ENCODE measurements at places on chromosomes 1 and 21. TPM values are rescaled to one million over a fixed set of nuclear protein-coding genes. Genes with fewer than 3 reads are reported as not detected.

Gene IGSF9
- polyA plus RNA-seq, result 0.15 TPM

- DNase-seq, result peak; percentile 37
These were observed 56.7 kb downstream of the CAMK2N1 start for GRCh38 chr1:20429296-20429695.

Gene FLG
- under 0.01 TPM for polyA plus RNA-seq

DNA sequence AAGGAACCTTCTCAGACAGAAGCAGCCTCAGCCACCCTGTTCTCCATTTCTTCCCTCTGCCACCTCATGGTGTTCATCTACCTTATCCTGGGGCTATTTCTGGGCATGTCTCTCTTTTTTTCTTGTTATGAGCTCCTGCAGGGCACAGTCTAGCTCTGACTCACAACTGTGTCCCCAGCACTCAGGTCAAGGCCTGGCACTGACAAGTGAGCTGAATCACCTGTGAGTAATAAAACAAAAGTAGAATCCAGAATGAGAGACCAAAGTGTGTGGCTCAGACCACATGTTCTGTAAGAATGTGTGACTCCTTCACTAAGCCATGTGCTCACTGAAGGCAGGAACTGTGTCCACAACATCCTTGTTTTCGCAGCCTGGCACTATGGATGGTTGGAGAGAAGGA lies 23.2 kb downstream of the C1orf94 start:
- no peak for DNase-seq

DNA sequence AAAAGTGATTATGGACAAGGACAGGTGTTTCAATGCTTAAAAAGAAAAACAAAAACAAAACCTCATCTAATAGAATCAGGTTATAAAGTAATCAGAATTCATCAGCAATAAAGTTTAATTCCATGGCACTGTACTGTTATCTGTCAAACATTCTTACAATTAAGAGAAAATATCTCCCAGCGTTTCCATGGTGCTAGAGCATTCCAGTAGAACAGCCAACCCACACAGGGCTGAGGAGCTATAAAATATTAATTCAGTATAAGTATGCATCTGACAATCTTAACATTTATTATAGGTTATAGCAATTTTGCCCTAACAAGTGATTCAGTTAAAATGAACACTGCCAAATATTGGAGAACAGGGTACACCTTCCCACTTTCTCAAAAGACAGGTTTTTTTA lies 128.7 kb upstream of the DEPDC1 start:
- DNase-seq, result no peak

DNA sequence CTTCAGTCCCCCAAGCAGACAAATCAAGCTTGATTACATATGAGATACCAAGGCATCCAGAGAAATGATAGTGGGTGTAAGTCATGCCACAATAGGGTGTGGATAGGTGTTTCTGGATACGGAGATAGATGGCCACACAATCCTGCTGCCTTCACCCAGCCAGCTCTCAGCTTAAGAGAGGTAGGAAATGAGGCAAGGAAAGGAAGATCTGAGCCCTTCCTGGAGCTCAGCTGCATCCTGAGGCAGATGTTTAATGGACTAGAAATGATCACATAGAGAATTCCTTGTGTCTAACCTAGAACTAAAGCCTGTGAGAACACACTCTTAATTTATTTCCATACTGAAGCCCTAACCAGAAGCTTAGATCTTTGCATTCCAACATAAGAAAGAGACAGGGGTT lies 210.3 kb downstream of the ST6GALNAC3 start:
- no peak for DNase-seq

GRCh38 chr1:41330588-41331545 lies 30.4 kb upstream of the FOXO6 start:
- DNase-seq, result no peak

GRCh38 chr1:94302497-94302896 lies 65.1 kb upstream of the ARHGAP29 start:
- no peak for DNase-seq

DNA sequence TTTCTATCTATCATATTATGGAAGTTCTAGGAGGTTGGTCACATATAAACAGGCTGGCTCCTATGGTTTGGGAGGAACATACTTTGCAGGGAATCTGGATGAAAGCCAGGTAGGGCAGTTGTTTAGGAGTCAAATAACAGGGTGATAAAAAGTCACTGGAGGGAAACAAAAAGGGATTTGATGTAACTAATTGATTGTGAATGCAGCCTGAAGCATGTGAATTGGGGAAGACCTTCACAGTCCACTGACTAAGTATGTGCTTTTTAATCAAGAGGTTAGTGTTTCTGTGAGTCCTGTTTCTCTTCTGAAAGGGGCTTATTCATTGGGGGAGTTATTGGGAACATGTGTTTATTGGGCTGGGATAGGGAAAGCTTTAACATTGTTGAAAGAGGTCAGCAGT lies 41.3 kb downstream of the HMCN1 start:
- no peak for DNase-seq

GRCh38 chr1:95278173-95279006 lies 44.4 kb downstream of the RWDD3 start:
- no peak for DNase-seq

GRCh38 chr1:43586136-43586731 lies 55.6 kb downstream of the PTPRF start:
- no peak for DNase-seq

Gene LCE1B
- polyA plus RNA-seq, result not detected

Gene NAXE
- 103 TPM for polyA plus RNA-seq

- DNase-seq, result peak; percentile 27
These were observed 31.5 kb downstream of the PAPPA2 start for GRCh38 chr1:176494436-176494835.

GRCh38 chr1:62435231-62436038 lies 1.4 kb upstream of the USP1 start:
- DNase-seq, result no peak

- DNase-seq, result no peak
These were observed 111.3 kb downstream of the GREM2 start for GRCh38 chr1:240500647-240501046.

DNA sequence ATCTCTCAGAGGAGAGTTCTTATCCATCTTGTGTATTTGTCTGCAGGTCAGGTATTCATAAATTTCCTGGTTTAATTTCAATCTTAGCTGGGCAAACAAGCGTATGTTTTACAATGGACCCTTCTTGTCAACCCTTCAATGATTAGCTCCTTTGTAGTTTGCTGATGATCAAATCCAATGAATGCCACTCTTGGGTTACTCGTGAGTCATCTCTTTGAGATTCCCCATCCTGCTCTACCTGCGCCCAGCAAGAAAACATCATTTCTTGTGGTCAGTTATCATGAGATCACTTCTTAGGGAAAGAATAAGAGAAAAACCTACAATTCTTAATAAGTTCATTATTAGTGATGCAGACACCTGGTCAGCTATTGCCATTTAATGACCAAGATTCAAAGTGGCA lies 572.3 kb upstream of the PKN2 start:
- DNase-seq, result no peak

GRCh38 chr1:204278251-204278650 lies 64.5 kb upstream of the GOLT1A start:
- no peak for DNase-seq

Gene AMY2A
- not detected for polyA plus RNA-seq

Gene GAS5
- polyA plus RNA-seq, result 150 TPM

Gene NFASC
- 1.9 TPM for polyA plus RNA-seq

Gene HHIPL2
- not detected for polyA plus RNA-seq

DNA sequence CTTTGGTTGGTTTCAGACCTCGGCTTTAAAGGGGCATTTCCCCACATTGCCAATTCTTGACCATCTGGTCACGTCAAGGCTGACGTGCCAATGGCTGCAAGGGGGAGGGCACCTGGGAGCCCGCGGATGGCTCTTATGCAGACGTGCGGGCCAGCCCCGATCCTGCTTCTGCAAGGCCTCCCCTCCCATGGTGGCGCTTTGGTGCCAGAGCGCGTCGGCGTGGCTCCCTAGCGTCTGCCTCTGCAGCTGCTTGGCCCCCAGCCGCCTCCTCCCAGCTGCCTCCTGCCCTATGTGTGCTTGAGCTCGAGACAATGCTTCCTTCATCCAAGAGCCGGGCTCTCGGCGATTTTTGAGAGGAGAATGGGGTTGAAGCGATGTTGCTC lies 29.1 kb downstream of the SKI start:
- no peak for DNase-seq

- peak; percentile 46 for DNase-seq
These were observed 49.8 kb downstream of the PRDM2 start for GRCh38 chr1:13749543-13750341.

GRCh38 chr1:99062192-99062591 lies 57.5 kb upstream of the PLPPR5 start:
- no peak for DNase-seq

Gene ITGB2
- polyA plus RNA-seq, result 12.7 TPM

DNA sequence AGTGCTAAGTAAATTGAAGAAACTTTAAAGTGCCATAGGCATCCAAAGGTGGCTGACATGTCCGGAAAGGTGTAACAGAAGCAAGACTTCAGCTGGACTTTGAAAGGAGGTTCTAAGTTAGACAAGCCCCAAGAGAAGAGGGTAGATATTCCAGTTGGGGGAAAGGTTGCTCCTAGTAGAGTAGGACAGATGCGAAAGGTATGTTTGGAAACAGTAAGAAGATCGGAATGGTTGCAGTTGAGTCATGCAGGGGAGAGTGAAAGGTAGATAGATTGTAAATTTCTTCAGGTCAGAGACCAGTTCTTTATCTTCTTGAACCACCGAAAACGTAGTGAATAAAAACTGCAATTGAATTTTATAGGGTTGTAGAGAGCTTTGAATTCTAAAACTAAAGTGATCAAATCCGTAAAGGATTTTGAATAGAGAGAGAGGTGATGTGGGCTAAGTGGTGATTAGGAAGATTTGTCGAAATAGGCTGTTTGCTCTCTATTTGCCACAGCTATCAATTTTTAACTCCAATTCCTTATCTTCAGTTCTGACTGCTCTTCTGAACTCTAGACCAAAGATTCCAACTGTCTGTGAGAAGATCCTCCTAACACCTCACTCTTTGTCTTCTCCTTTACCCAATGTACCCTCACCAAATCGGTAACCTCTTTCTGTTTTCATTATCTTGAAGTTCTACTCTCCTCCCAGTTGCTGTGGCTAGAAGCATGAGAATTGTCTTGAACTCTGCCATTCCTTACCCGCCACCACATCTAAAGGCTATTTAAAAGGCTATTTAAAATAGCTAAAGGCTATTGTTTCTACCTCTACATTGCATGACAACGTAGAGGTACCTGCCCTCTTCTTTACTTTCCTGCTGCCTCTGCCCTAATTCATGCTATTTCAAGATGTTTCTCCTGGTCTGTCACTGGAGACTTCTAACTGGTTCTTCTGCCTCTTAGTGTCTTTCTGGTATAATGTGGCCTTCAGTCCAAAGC lies 16.7 kb downstream of the MACF1 start:
- no peak for DNase-seq

- no peak for DNase-seq
These were observed 400.7 kb downstream of the SMYD3 start for GRCh38 chr1:246106342-246106763.

GRCh38 chr1:221925947-221926346 lies 184.1 kb upstream of the DUSP10 start:
- no peak for DNase-seq

GRCh38 chr1:232518349-232518748 lies 111.6 kb downstream of the SIPA1L2 start:
- no peak for DNase-seq

DNA sequence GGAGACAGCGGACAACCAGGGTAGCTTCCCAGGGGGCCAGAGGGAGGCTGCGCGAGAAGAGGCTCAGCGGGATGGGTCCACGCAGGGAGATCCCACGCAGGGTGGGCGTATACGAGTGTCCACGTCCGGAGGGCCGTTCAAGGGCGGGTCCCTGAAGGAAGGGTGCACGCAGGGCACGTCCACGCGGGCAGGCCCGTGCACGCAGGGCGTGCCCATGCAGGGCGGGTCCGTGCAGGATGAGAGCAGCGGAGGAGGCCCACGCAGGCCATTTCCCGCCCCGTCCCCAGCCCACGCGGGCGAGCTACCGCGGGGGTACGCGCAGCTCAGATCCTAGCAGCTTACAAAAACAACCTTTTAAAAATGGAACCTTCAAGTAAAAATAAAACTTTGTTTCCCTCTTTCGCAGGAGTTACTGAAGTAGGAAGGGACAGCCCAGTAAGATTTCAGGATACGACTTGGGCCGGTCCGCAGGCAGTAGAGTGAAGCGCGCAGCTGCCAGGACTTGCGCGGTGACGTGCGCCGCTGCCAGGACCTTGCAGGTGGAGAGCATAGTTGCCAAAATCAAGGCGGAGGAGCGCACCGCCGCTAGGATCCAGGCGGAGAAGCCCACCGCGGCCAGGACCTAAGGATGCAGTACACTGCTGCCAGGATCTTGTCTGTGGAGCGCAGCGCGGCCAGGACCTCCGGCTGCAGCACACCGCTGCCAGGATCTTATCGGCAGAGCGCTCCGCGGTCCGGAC lies 416 bp upstream of the RNF187 start:
- DNase-seq, result peak; percentile 84

- no peak for DNase-seq
These were observed 503.2 kb downstream of the DPYD start for GRCh38 chr1:97417661-97418060.

Gene CELA2B
- not detected for polyA plus RNA-seq

DNA sequence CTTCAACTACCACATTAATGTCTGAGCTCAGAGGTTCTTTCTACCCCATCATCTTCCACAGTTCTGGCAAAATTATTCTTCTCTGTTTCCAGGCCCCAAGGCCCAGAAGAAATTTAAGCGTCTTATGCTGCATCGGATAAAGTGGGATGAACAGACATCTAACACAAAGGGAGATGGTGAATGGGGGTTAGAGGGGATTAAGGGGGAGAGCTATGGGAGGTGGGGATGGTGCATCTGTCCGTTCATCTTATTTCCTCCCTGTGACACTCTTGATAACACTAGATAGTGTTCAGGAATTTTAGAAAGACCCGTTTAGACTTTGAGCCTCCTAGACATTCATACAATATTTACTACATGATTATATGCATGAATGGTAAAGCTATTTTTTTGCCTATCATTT lies 17.6 kb upstream of the RPRD2 start:
- no peak for DNase-seq

GRCh38 chr1:215637041-215637573 lies 70.0 kb downstream of the KCTD3 start:
- DNase-seq, result no peak

- DNase-seq, result no peak
These were observed 2.6 kb upstream of the CNIH3 start for GRCh38 chr1:224613486-224613885.

GRCh38 chr1:1065265-1065939 lies 8.7 kb downstream of the RNF223 start:
- DNase-seq, result no peak

DNA sequence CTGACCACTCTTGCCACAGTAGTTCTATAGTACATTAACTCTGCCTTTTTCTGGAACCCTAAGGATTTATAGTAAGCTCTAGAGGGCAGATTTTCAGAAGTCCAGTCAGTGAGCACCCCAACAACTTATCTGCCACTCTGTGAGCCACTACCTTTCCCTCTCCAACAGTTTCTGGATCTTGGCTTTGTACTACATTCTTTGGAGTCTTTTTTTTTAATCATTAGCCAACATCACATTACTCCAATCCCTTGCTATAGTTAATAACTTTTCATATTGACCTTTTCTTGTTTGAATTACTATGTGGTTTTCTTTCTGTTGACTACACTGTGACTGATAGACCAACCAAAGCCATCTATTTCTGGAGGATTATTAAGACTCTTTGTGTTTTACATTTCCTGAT lies 1596.7 kb upstream of the PRMT6 start:
- no peak for DNase-seq

GRCh38 chr1:118963138-118963455 lies 25.0 kb downstream of the TBX15 start:
- no peak for DNase-seq

- no peak for DNase-seq
These were observed at the start of gene CD48 for GRCh38 chr1:160711602-160712311. CD48 (minus strand) TSS chr1:160711822; CDS start chr1:160711763, 59 bp downstream.

- no peak for DNase-seq
These were observed 37.0 kb downstream of the BACH1 start for GRCh38 chr21:29335720-29336119.

Gene ZBTB48
- 18.3 TPM for polyA plus RNA-seq

- DNase-seq, result no peak
These were observed 12.3 kb downstream of the CHIT1 start for GRCh38 chr1:203217139-203217655.

Measured in heart right ventricle (tissue), 16 donors.